ENCODE measurements at places on chromosomes 6 and 20.

GRCh38 chr6:5457041-5457440, 195.7 kb downstream of the FARS2 start:
- DNase-seq = peak; percentile 56

DNA sequence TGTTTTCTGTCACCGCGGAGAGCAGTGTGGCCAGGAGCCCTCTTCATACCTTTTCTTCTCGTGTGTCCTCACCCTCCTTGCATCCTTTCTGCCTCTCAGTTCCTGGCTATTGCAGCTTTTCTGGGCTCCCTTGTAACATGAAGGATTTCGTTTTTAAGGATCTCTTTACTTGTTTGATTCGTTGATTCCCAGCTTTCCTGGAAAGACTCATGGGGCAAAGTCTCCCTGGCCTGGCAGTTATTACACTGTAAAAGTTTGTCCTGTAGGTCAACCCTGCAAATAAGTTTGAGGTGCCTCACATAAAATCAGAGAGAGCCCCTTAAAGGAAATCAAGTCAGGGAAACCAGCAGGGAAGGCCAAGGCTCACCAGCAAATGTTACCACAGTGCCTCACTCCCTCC, 70.1 kb downstream of the ISM1 start:
- DNase-seq = no peak

DNA sequence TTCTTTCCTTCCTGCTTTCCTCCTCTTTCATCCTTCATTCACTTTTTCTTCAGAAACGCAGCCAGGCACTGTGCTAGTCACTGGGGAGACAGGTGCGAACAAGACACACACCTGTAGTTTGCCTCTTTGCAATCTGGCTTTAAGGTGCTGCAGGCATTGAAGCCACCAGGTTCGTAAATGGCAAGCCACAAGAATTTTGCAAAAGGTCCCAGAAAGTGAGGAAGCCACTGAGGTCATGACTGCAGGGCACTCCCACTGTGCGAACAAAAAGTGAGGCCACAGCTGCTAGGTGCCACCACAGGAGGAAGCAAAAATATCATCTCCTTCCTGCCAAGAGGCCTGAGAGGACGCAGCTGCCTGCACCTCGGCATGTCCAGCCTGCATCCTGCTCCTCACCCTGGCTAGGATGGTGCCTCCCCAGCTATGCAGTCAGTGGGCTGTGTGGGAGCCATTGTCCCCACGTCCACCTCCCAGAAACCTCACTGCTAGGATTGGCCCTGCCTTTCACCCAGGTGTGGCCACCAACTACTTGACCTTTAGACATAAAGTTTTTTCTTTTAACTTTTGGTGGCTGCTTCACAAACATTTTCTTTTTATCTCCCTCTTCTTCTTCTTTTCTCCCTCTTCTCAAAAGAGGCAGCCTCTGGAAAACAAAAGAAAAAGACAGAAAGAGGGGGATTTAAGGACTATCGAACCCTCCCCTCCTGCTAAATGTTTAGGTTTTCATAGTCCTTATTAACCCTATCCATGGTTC, 230.8 kb downstream of the BCAS1 start:
- no peak for DNase-seq

- DNase-seq = peak; percentile 32
Measured at GRCh38 chr20:56974499-56975250, 291.8 kb downstream of the BMP7 start.

All from astrocyte (in vitro differentiated cells and primary cell).